ENCODE measurements at places on chromosomes 7 and 10.
A peak's percentile ranks its signal among the peaks of the same experiment; 100 is the strongest.

DNA sequence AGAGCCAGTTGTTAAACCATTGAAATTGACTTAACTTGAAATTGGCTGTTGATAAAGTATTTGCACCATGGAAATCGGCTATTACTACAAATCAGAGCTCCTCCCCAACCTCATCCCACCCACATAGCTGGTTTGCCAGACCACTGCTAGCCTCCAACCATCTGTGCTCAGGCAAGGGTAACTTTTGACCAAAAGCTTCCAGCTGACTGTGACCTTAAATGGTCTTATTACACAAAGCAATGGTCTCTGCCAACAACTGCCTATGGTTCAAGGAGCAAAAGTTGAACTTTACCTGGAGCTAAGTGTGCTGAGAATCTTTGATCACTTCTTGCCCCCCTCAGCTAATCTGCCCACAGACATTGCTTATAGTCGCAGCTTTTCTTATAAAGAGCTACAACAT is 48.5 kb upstream of the ADRB1 start:
- no peak for DNase-seq

- DNase-seq, result peak; percentile 89
Measured at GRCh38 chr10:5071411-5072198, 22.6 kb upstream of the AKR1C3 start.

- DNase-seq, result no peak
Measured at GRCh38 chr7:98329791-98330373, 48.4 kb downstream of the BRI3 start.

DNA sequence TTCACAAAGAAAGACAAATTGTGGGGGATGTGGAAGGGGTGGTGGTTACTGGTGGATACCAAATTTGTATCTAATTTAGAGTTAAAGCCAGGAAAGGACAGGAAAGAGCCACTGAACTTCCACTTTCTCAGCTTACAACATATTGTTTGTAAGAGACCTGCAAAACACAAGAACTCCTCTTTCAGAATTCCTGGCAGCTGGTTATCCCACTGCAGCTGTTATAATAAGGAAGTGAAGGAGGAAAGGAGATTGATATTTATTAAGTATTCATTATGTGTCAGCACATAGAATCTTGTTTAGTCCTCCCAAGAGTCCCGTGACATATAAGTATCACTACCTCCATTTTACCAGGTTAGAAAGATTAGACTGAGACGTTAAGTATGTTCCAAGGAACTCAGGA is 481.7 kb downstream of the PHTF2 start:
- DNase-seq, result no peak

- DNase-seq, result no peak
Measured at GRCh38 chr10:87658858-87659555, 671 bp upstream of the PAPSS2 start.

- DNase-seq, result no peak
Measured at GRCh38 chr7:50679218-50680007, 103.3 kb downstream of the GRB10 start.

GRCh38 chr10:12412666-12413368 is 63.5 kb downstream of the CAMK1D start:
- no peak for DNase-seq

GRCh38 chr10:128064970-128065580 is 61.1 kb downstream of the MKI67 start:
- peak; percentile 14 for DNase-seq

GRCh38 chr7:107884066-107884818 is 6.7 kb upstream of the DLD start:
- DNase-seq, result no peak

DNA sequence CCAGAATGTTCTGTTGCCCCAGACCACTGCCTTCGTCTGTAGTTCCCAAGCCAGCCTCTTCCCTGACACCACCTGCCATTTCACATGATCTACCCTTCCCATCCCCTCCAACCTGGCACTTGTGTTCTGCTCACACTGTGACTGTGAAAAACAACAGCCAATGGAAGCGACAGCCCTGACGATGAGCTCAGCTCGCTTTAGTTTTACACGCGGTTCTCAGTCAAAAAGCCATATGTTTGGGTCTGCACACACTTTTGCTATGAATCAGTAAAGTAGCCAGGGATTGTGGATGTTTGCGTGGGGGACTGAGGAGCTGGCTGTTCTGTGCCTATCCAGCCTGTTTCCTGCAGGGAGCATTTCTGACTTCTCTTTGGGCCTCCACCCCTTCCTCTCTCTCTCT is 282.7 kb downstream of the WDR11 start:
- DNase-seq, result no peak

- no peak for DNase-seq
Measured at GRCh38 chr10:32795598-32796183, 162.3 kb downstream of the ITGB1 start.

GRCh38 chr10:79052291-79053080 is 16.3 kb upstream of the ZMIZ1 start:
- no peak for DNase-seq

GRCh38 chr7:102287981-102288278 is 1.3 kb downstream of the SH2B2 start:
- no peak for DNase-seq

DNA sequence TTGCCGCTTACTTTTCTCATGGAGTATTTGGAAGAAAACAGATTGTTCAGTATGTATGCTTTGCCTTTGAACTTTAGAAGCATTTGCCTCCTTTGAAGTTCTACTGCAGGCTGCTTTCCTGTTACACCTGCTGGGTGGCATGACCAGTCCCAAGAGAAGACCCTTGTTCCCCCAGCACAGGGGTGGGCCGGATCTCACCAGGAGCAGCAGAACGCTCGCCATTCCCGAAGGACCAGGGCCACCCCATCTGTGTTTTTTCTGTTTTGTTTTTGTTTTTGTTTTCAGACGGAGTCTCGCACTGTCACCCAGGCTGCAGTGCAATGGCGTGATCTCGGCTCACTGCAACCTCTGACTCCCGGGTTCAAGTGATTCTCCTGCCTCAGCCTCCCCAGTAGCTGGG is 493.6 kb downstream of the PTPRN2 start:
- DNase-seq, result no peak

- DNase-seq, result no peak
Measured at GRCh38 chr10:89653410-89653869, 8.4 kb upstream of the PANK1 start.

GRCh38 chr7:3235322-3235721 is 65.7 kb upstream of the SDK1 start:
- DNase-seq, result no peak

GRCh38 chr7:92987538-92987937 is 130.2 kb downstream of the SAMD9 start:
- no peak for DNase-seq
